ENCODE measurements at places on chromosomes 6 and 20.

DNA sequence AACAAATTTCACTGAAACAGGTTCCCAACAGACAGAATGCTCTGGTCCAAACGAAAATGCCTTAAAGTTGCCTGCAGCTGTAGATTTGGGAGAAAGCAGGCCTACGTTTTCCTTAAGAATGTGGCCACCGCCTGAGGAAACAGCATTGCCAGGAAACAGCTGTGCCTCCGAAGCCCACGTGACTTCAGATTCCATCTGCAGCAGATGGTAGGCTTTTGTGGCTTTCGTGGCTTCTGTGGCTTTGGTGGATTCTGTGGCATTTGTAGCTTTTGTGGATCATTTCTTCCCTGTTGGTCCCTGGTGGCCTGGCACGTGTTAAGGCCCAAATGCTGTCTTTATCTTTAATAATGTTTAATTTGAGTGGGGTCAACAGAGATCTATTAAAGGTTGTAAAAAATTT, 222.9 kb downstream of the TTLL2 start:
- no peak for DNase-seq

DNA sequence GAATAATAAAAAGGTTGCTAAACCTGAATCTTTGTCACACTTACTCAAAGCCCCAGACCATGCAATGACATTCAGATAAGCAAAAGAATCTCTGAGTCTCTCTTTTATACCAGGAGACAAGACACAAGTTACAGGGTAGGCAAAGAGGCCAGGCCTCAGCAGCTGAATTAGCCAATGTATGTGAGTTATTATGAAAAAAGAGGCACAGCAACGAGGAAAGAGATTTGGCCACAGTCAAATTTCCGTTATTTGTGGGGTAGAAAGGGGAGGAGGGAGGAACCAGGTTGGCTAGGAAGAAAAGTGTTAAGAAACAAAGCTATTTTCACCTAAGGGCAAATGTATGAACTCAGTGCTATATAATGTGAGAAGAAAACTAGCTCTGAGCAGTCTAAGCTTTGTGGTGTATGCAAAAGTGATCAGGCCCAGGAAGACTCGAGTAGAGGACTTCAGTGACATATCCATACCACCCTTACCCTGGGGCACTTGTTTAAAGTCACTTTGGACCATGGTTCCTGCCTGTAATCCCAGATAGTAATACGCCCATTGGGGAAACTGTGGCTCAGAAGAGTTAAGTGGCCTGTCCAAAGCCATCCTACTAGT, 19.1 kb downstream of the IPCEF1 start:
- DNase-seq = no peak

DNA sequence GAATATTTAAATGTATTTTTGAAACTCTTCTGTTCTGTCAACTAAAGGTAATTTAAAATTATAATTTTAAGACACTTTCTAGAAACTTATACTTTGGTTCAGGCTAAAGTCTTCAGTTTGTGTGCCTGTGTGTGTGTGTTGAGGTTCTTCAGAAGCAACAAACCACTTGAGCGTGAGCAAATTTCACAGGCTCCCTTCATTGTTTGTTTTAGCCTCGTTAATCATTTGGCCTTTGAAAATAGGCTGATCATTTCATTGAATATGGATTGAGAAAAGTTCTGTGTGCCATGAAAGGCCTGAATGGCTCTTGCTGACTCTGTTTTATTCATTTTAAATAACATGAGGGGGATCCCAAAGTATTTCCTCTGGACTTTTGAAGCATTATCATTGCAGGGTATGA, 420.1 kb downstream of the CDKAL1 start:
- DNase-seq = no peak

DNA sequence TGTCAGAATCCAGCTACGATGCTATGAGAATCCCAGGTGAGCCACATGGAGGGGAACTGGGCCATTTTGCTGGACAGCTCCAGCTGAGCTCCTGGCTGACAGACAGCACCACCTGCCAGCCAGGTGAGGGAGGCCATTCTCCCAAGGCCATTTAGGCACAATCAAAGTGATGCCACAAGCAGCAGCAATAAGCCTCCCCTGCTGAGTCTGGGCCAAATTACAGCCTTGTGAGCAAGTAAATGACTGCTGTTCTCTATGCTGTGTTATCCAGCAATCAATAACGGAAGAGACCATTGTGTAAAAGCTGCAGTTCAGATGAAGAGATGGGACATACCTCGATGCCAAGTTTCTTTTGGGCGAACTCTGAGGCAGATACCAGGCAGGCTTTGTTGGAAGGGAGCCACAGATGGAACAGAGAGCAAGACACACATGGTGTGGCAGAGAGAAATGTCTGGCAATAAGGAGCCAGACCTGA, 14.0 kb upstream of the SCGN start:
- no peak for DNase-seq

DNA sequence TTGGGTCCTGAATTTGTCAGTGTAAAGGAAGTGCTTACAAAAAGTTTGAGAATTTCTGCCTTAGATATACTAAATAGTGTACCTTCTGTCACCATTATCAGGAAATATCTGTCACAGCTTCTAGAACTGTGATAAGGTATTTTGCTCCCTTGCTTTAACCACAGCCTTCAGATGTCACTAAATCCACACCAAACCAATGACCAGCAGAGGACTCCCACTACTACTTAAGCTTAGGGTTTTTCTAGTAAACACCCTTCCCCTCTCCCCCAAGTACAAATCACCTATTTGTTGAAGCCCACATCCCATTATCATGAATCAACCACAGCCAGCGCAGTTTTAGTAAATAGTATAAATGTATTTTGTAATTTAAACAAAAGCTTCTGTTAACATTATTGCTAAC, 8.6 kb upstream of the JPH2 start:
- no peak for DNase-seq

DNA sequence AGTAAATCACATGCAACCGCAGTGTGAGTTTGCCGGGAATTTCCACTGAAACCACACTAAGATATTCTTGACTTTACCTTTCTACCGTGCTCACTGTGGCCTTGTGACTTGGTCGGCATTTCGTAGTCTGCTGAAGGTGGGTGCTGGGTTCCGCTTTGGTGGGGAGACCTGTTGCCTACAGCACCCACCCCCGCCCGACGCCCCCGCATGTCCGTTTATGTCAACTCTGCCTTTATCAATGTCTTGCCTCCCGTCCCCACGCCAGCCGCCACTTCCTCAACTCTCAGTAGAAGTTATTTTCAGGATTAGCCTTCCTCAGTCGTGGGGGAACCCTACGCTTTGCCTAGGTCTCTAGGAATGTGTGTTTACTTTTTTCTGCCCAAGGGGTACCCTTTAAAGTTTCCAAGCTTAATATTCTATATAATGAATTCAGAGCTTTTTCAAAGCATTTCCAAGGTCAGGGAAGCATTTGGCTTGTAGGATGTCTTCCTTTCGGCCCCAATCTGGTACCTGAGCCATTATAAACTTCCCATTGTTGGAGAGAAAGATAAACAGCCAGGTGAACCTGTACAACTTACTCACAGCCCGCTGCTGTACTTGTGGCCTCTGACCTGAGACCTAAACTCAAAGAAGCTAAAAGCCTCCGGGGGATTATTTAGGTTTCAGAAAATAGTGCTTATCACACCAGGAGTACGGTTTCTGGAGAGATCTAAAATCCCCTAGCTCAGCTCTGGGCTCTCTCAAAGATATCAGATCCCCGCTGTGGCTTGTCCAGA, 54.2 kb downstream of the TBC1D7 start:
- peak; percentile 84 for DNase-seq

DNA sequence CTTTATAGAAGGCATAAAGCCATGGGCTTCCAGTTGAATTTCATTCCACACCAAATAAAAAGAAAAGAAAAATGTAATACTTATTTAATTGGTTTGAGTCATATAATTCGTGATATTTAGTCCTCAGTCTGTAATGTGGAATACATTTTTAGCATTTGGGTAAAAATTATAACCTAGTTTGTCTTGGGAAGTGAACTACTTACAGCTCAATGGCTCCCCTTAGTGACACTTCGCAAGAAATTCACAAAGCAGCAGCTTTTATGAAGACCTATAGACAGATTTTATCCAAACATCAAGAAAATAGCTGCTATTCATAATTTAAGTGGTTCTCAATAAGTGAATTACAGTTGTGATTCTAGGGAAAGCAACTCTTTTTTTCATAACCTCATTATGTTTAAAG, 72.1 kb downstream of the RSPO3 start:
- no peak for DNase-seq
